ENCODE measurements at places on chromosomes 6 and 20.

GRCh38 chr6:170187669-170188566 is 103.0 kb downstream of the DLL1 start:
- DNase-seq = no peak

DNA sequence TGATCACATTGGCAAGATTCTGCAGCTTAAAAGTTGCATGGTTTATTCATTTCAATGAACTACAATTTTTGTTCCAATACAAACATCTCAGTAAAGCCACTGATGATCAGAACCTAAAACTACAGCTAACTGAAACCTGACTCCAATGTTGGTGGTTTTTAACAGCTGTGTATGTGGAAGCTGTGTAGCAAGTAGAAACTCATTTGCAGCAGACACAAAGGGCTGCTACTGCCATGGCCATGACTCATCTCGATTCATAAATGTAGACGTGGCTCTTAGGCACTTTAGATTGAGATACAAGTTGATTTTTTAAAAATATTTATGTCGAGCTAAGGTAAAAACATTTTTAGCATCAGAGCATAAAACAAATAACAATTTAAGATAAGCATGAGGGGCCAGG is 19.5 kb upstream of the MAP3K4 start:
- DNase-seq = peak; percentile 93

GRCh38 chr20:51026269-51026668 is 3.4 kb upstream of the KCNG1 start:
- peak; percentile 54 for DNase-seq

DNA sequence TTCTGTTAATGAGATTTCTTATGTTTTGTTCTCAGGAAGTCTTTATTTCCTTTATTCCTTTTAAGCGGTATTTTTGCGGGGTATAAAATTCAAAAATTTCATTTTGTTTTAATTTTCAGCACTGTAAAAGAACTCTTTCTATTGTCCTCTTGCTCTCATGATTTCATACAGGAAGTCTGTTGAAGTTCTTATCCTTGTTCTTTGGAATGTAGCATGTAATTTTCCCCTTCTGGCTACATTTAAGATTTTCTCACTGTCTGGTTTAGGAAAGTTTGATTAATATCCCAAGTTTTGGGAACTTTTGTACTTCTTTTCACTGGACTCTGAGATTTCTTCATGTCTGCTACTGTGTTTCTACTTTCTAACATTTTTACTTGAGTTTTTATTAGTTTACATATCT is 581.4 kb upstream of the GJE1 start:
- no peak for DNase-seq

DNA sequence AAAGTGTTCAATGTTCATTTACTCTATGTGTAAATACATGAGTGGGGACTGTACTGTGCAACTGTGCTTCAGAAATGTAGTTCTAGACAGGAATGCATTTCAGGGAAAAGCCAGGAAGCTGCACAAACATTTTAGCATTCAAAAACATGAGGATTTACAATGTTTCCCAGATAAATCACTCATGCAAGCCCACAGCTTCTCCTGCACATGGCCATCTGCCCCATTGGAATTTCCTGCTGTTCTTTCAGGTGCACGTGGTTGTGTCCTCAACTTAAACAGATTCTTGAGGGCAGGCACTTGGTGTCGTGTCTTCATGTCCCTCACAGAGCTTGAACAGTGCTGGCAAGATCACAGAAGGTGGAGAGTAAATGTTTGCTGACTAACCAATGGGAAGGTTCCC is 101.5 kb downstream of the UNC5CL start:
- peak; percentile 44 for DNase-seq

DNA sequence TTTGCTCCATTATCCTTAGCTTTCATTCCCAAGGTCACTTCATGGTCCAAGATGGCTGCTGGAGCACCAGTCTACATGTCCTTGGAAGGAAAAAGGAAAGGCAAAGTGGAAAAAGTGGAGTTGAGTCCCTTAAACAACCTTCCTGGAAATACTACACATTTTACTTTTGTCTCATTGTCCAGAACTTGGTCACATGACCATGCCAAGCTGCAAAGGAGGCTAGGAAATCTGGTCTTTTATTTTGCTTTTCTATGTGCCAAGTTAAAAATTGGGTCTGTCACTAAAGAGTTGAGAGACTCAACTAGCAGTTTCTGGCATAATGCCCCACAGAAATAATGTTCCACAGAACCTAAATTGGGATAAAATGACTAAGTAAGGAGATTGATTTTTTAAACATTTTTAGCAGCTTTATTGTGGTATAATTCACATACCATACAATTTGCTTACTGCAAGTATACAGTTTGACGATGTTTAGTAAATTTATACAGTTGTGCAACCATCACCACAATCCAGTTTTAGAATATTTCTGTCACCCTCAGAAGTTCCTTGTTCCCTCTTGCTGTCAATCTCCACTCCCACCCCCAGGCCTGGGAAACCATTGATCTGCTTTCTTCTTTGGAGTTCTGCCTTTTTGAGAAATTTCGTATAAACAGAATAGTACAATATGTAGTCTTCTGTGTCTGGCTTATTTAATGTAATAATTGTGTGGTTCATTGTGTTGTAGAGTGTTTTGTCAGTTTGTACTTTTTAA is 5.6 kb upstream of the CHD6 start:
- DNase-seq = no peak

GRCh38 chr6:81859884-81860283 is 107.4 kb upstream of the TENT5A start:
- peak; percentile 23 for DNase-seq

DNA sequence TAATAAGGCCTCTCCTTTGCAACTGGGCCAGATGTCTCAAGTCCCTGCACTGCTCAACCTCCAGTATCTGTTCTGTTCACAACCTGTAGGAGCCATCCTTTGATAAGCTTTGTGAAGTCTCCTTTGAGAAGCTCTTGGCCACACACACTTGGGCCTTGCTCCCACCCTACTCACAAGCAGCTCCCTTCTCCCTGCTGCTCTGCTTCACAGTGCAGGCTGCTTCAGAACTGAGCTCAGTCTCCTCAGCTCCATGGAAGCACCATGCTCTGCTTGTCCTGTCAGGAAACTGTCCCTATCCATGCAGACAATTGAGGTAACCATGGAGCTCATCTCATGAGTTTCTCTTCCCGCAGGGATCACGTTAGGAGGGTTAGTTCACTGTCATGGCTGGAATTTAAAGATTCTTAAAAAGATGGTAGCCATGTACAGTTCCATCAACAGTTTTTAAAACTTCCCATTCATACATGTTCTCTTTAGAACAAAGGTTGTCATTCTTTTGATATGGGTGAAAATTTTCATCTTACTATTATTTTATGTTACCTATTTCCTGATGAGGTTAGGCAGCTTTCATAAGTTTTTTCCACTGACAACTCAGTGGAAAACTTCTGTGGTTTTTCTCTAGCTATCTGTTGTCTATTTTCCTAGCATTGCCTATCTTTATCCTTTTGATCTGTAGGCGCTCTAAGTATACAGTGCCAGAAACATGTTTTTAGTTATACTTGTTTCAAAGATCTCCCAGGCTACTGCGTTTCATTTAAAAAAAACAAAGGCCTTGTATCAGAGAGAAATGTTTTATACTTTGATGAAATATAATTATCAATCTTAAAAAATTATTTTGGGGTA is 62.6 kb downstream of the AK9 start:
- no peak for DNase-seq

DNA sequence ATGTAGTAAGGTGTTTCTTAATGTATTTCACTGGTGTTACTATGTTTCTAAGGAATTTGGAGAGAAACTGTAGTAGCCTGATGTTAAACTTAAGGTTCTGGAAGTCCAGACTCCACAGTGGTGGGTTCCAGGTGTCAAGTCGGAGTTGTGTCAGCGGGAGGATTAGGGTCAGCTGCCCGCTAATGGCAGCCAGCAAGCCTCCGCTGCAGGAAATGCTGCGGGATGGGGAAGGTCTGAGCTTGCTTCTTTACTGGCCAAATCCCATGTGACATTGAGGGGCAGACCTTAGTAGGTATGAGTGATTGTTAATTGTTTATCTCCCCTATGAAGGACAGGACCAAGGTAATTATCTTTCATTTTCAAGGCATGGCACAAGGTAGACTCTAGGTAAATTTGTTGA is 3.7 kb upstream of the ARID1B start:
- DNase-seq = no peak

DNA sequence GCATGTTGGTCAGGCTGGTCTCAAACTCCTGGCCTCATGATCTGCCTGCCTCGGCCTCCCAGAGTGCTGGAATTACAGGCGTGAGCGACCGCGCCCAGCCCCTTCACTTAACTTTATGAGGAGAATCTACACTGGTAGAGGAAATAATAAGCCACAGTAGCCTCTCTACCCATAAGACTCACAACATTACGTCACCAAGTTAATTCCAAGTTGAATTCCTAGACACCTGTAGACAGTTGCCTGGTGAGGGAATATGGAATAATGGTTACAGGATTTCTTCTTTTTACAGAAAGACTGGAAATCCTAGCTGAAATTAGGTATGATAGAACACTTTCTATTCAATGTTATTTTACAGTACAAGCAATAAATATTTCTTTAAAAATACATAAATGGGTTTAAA is 854.5 kb upstream of the EYS start:
- DNase-seq = no peak

- peak; percentile 53 for DNase-seq
Observed at GRCh38 chr6:118743746-118744145, 92.4 kb upstream of the CEP85L start.

GRCh38 chr20:36128463-36129159 is 25.9 kb upstream of the EPB41L1 start:
- peak; percentile 54 for DNase-seq

- peak; percentile 97 for DNase-seq
Observed at GRCh38 chr6:169190144-169190584, 63.5 kb downstream of the THBS2 start.

- DNase-seq = no peak
Observed at GRCh38 chr20:48586730-48587129, 241.1 kb downstream of the PREX1 start.

- peak; percentile 47 for DNase-seq
Observed at GRCh38 chr6:26299286-26300042, 65.5 kb upstream of the BTN3A2 start.

DNA sequence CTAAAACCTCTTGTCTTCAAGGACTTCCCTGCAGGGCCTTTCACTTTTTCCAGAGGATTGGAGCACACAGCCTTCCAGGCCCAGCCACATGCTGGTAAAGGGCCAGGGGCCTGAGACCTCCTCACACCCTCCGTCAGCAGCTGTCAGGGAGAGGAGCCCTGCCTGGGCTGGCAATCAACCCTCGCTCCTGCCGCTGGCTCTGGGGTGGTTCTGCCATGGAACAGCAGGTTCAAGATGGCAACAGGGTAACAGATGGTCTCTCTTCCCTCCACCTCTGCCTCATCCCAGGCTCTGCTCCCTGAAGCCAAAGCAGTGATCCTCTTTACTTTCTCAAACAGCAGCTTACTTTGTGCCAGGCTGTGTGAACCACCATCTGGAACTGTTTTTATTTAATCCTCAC is 23.8 kb downstream of the PCNA start:
- DNase-seq = no peak

GRCh38 chr6:30884521-30885480 is 482 bp downstream of the DDR1 start:
- DNase-seq = peak; percentile 49

All from fibroblast of skin of scalp (primary cell).